Mammary microvascular endothelial cell (primary cell): ENCODE measurements at places on chromosomes 4 and X. TPM values are rescaled to one million over a fixed set of nuclear protein-coding genes. Genes with fewer than 3 reads are reported as not detected.

Gene PCSK1N
- not detected in 2 replicates for total RNA-seq

Gene MTMR8
- 0.05 and 1.3 TPM in 2 replicates for total RNA-seq

Gene MYL5
- total RNA-seq, result 2.4 and 3.9 TPM in 2 replicates

Gene MAGEA10
- total RNA-seq, result not detected in 2 replicates

Gene OTUD6A
- total RNA-seq, result not detected in 2 replicates

Gene REELD1
- not detected in 2 replicates for total RNA-seq

Gene POU3F4
- total RNA-seq, result not detected in 2 replicates
